ENCODE measurements at places on chromosomes 1 and 21.

- no peak for DNase-seq
Measured at GRCh38 chr1:23978805-23979204, 1.3 kb downstream of the SRSF10 start.

- peak; percentile 32 for DNase-seq
Measured at GRCh38 chr1:58786184-58786926, 2.5 kb upstream of the JUN start.

- DNase-seq = no peak
Measured at GRCh38 chr1:241507189-241507863, 12.2 kb downstream of the FH start.

- no peak for DNase-seq
Measured at GRCh38 chr1:153028766-153029165, 2.2 kb upstream of the SPRR1B start.

GRCh38 chr1:114521396-114522263 lies 10.6 kb upstream of the TRIM33 start:
- DNase-seq = no peak

- no peak for DNase-seq
Measured at GRCh38 chr1:34188418-34188817, 11.7 kb downstream of the C1orf94 start.

DNA sequence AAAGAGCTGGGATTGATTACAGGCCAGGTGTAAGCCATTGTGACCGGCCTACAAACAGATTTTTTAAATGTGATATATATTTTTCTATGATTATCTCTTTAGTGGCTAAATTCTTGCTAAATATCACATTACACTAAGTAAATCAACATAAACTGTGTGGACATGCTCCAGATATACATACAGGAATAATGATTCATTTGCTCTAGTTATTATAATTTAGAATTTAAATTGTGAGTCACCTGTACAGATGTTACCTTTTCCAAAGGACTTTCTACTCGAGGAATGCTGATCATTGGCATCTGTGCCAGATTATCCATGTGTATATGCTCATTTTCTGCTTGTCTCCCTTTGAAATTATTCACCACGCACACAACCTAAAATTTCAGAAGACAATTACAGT lies 90.1 kb downstream of the PLPPR5 start:
- no peak for DNase-seq

- DNase-seq = peak; percentile 63
Measured at GRCh38 chr21:15034126-15034853, 30.5 kb downstream of the NRIP1 start.

DNA sequence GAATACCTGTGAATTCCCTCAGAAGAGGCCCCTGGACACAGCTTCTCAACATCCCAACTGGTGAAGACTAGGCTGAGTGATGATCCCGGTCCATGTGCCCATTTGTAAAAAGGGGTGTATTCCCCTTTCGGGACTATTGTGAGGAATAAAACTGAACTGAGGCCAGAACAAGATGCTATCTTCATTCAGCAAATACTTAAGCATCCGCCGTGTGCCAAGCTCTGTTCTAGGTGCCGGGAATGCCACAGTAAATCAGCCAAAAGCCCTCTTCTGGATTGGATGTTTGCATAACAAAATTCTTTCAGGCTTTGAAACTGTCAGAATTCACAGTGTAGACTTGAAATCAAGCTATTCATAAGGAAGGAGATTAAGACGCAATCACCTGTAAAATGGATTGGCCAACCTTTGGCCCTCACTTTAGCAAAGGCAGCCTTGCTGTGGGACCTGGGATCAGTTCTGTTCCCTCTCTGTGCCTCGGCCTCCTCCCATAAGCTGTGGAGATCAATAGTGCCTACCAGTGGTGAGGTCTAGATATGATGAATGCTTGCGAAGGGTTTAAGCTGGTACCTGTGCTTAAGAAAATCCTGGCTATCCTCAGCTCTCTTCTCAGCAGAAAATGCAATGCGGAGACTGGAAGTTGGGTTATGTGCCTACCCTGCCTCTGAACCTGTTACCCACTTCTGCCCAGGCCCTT lies 1.8 kb downstream of the ALPL start:
- no peak for DNase-seq

DNA sequence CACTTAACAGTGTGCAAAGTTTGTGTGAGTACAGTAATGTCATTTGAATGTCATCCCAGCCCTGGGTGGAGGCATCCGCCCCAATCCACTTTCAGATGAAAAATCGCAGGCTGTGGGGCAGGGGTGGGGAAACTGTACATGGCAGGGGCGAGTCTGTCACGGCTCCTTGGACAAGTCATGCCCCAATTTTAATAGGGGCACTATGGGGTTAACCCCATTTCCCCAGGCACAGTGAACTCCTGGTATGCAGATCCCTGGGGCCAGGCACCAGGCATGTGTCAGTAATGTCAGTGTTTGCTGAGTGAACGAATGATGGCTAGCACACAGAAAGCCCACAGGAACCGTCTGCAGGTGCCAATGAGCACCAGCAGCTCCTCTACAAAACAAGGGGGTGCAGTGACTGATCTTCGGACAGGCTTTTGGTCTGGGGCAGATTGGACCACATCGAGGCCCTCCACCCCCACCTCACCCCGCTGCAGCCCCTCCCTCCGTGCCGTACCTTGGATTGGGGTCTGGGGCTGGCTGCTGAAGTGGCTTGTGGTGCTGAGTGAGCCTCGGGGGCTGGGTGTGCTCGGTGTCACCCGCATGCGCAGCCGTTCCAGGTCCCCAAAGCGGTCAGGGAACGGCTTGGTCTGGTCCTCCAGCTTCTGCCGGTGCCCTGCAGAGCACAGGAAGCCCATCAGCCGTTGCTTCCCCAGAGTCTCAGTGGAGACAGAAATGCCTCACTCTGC lies 23.2 kb downstream of the RUNX3 start:
- no peak for DNase-seq

DNA sequence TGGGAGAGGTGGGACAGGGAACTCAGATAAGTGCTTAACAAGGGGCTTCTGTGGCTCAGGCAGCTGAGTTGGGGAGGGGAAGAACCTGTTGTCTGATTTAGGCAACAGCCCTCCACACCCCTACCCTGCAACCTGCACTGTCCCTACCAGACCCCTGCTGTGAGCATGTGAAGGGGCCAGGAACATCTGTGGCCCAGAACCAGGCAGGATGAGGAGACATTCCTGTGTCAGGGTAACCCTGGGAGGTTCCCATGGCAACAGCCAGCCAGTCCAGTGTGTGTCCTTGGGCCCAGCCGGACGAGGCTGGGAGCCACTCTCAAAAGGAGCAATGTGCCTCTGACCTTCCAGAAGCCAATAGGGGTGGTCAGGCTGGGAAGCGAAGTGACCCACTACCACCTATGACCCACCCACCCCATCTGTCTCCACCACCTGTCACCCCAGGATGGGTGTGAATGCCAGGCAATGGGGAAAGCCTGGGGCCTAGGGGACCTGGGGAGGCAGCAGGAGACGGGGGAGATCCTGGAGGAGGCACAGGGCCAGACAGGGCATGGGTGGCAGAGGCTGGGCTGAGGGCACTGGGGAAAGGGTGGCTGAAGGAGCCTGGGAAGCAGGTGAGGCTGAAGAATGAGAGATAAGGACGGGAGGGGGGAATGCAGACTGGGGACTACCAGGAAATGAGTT lies 5.0 kb upstream of the PMVK start:
- no peak for DNase-seq

GRCh38 chr1:184445997-184446396 lies 59.2 kb downstream of the C1orf21 start:
- no peak for DNase-seq

DNA sequence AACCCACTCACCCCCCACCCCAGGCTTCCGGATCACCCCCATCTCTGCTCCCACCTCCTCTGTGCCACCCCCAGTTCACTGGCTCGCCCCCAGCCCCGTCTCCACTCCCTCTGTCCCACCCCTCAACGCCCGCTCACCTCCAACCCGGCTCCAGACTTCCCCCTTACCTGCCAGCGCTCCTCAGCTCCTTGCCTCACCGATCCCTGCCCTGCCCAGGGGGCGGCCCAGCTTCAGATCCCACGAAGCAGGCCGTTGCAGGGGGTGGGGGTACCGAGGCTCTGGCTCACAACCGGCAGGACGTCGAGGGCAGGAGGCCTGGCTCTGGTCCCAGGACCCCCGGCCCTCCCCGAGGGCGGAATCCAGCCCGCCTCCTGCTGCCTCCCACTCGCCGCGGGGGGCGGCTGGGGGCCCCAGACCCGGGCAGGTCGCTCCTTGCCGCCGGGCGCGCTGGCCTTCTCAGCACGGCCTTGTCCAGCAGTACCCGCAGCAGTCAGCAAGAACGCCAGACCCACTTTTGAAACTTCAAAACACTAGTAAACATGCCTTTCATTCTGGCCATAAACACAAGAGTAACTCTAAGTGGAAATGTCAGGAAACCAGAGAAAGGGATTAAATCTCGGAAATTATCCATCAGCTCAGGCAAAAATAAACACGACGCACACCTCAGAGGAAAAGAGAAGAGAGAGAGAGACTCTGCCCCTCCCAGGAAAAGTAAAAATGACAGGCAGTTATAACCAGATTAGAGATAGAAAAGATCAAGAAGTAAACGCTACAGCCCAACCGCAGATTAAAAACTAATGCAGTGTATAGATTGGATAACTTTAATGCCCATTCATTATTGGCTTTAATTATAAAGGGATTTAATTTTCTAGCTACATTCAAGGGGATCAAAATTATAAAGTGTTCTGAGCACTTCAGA lies 1.0 kb upstream of the FAM89A start:
- DNase-seq = no peak

GRCh38 chr1:39992234-39992633 lies 37.3 kb downstream of the MFSD2A start:
- peak; percentile 55 for DNase-seq

- DNase-seq = peak; percentile 91
Measured at GRCh38 chr1:240244968-240245628, 153.4 kb downstream of the FMN2 start.

DNA sequence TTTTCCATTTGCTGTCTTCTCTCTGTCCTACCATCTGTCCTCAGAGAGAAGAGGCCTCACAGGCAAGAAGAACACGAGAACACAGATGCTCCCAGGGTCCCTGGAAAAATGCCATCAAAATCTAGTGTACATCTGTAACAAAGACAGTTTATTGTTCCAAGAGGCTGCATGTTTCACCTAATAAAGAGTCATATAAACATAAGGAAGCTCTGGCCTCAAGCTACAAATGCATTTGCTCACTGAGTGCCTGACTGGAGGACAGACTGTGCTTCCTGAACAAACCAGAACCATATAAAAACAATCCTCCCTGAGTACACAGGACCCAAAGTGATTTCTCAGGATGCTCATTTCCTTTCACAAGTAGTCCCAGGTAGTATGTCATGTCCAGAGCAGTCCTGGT lies 76.3 kb upstream of the SLC44A3 start:
- DNase-seq = no peak

- DNase-seq = no peak
Measured at GRCh38 chr1:172935062-172935592, 115.6 kb downstream of the TNFSF18 start.

GRCh38 chr1:176531036-176531435 lies 68.1 kb downstream of the PAPPA2 start:
- DNase-seq = no peak

DNA sequence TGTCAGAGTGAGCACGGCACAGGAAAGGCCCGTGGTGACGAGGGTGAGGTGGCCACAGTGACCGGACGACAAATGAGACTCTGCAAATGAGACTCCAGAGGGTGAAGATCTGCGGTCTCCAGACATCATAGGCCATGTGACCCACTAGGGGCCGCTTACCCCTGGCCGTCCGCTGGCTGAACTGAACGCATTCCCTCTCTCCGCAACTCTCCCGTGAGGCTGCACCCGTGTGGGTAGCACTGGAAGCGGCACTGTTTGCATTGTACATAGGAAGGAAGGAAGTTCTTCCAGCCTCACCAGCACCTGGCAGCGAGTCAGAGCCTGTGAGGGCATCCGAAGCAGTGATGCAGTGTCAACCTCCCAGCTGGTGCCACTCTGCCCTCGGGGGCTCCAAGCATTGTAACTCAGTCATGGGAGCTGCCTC lies 23.6 kb upstream of the SPSB1 start:
- DNase-seq = no peak

Data from EL (cell line).